ENCODE measurements at places on chromosomes 7 and 10.

DNA sequence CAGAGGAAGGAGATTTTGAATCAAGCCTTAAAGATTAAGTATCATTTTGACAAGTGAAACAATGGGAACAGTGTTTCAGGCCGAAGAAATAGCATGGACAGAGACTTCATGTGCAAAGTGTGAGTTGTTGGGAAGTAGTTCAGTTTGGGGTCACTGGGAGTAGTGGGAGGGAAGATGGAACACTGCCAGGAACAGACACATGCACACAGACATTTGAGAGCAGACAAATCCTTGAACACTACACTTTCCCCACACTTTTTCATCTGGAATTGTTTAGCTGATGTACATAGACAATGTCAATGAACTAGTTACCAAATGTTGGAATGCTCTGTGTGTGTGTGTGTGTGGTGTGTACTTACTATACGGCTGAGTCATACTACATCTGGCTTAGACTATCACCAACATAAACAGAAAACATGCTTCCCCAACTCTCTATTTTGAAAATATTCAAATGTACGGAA is 52.4 kb upstream of the LRRC17 start:
- DNase-seq = no peak

GRCh38 chr7:142984297-142984696 is 22.1 kb upstream of the KEL start:
- no peak for DNase-seq

DNA sequence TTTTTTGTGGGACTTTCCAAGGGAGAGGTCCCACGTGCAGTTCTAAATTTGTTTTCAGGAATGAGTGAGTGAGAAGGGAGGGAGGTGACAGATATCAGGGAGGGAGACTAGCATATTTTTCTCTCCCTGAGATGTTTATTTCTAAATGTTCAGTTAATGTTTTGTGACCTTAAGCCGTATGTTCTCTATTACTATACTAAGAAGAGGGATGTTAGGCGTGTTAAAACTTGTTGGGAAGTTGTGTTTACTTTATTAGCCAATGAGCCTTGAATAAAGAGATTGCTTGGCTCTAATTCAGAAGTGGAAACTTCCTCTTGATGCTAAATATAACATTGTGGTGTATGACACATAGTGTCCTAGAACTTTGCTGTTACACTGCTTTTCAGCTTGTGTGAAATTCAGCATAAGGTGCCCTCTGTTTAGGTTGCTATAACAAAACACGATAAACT is 37.3 kb downstream of the DNAH11 start:
- no peak for DNase-seq

DNA sequence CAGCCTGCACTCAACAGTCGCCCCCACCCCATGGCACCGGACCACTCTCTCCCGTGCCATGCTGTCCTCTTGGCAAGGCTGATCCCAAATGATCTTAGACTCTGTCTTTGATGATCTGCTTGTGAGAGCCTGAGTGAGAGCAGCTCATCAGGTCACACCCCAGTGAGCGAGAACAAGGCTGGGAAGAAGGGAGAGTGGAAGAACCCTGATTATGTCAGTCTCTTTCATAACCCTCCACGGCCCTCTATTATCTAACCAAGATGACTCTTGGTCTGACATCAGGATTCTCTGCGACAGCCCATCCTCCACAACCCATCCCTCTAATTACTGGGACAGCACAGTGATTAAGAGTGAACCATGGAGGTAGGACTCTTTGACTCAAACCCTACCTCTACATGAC is 53.1 kb upstream of the C7orf33 start:
- DNase-seq = peak; percentile 75

GRCh38 chr7:47982610-47983009 is 3.2 kb upstream of the HUS1 start:
- DNase-seq = no peak

- no peak for DNase-seq
These were observed 196.4 kb downstream of the SDHAF3 start for GRCh38 chr7:97313900-97314299.

- no peak for DNase-seq
These were observed 753.4 kb downstream of the NRG3 start for GRCh38 chr10:82628373-82628772.

GRCh38 chr7:24038993-24039392 is 245.0 kb upstream of the NPY start:
- no peak for DNase-seq

DNA sequence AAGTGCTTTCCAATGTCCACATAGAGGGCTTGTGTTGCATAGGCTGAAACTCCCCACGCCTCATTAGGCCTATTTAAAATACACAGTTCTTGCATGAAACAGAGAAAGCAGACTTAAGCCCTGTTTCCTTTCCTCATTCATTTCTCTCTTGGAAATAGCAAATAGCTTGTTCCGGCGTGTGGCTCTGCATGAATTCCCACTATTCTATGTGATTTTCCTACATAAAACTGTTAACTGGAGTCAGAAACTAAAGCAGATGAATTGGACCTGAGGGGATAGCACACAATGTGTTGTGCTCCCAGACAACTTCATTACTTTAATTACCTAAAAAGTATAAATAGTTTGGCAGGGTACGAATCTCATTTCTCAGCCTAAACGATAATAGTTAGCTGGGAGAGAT is 981.5 kb downstream of the SORCS1 start:
- DNase-seq = no peak

DNA sequence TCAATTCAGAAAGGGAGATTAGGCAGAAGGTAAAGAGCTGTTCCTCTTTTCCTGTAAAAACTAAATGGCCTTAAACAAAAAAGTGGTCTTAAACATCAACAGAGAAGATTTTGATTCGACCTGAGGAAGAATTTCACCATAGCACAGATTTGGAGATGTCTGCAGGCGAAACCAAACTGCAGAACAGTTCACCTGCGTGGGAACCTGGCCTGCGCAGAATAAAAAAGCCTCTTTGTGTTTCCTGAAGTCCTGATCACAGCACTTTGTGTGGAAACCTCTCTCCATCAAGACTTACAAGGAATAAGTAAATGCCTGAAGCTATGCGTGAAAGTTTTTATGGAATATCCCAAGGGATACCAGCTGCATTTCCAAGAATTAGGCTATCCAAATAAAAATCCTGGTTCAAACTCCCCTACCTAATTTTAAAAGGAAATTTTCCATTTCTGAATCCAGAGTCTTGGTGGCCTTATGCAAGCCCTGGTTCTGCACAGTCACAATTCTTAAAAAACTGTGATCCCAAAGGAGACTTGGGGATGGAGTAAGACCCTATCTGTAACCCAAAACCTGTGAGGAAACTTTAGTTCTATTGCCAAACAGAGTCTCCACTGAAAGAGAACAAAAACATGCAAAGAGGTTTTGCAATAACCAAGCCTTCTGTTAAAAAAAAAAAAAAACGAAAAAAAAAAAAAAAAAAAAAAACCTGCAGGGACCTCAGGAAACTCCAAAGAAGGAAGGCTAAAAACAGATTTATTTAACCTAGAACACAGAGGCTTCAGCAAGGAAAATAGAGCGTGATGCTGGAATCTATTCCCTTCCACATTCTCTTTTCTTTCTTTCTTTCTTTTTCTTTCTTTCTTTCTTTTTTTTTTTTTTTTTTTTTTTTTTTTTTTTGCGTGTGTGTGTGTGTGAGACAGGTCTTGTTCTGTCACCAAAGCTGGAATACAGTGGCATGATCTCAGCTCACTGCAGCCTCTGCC is 10.4 kb downstream of the CALML3 start:
- DNase-seq = no peak

DNA sequence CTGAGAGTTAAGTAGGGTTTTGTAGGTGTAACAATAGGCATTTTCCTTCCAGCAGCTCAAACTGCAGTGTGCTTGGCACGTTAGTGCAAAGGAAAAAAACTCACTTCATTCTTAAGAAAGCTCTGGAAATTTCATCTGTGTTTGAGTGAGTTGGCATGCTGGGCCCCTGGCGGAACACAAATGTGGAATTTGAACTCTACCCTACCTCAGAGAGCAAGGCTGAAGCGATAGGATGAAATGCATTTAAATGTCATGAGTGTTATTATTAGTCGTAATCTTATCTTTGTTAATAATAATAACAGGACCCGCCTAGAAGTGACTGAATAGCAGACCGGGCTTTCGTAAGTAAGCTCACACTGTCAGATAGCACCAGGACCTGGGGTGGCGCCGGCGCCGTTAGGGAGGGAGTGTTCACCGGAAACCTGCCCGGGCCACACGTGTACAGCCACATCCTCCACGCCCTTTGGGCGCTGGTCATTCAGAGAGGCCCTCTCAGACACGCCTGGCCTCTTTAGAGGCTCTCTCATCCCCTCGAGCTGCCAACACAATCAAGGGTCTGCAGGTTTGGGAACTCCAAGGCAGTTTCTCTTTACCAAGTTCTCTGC is 63.5 kb downstream of the GRK5 start:
- DNase-seq = no peak

- no peak for DNase-seq
These were observed 895 bp upstream of the ZNF804B start for GRCh38 chr7:88758381-88759229.
